ENCODE measurements at places on chromosomes 5 and 9. TPM values are rescaled to one million over a fixed set of nuclear protein-coding genes. Genes with fewer than 3 reads are reported as not detected.
A peak's percentile ranks its signal among the peaks of the same experiment; 100 is the strongest.

Gene MAST4
- 52.6 TPM for total RNA-seq

GRCh38 chr5:121841892-121842291 lies 9.8 kb upstream of the FTMT start:
- DNase-seq, result no peak

DNA sequence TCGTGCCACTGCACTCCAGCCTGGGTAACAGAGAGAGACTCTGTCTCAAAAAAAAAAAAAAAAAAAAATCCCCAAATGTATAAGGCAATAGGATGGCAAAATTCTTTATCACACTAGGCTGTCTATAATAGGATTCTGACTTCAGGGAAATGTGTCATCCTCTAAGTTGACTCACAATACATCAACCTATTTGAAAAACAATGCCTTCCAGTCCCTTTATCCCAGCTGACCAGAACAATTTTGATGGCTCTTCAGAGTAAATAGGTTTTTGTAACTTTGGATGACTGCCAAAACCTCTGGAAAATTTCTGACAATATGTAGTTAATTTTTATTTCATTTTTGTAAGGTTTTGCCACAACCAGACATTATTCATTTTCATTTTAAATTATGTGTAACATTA lies 184.1 kb downstream of the CCDC192 start:
- DNase-seq, result no peak

GRCh38 chr5:90944116-90944515 lies 385.5 kb downstream of the ADGRV1 start:
- no peak for DNase-seq

DNA sequence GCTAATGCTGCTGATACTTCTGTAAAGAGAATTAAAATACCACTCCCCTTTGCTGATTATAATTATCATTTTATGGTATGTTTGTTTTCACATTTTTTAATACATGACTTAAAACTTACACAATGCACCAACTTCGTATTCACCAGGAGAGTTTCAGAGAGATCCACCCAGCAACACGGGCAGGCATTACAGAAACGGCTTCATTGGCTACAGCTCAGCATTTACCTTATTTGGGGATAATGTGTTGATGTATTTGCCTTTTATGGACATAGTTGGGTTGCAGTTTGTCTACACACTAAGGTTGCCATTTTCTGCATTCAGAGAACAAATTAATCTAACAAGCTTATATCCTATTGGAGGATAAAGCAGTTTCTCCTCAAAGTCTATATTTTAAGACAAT lies 423.6 kb downstream of the PRDM9 start:
- DNase-seq, result no peak

Gene PCDHA8
- 0.49 TPM for total RNA-seq

DNA sequence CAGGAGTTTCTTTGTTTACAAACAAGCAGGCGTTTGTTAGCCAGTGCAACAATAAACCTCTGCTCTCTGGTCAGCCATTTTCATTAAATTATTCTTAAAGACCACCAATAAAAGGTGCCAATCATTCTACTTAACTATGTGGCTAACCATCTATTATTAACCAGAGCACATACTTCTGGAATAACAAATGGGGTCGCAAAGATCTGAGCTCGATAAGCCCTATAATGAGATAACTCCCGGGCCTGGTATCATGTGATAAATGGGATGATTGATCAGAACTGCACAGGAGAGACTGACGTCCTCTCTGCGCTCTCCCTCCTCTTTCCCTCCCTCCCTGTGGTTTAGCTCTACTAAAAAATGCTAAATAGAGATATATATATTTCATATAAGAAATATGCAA lies 488.2 kb downstream of the NTRK2 start:
- DNase-seq, result no peak

Gene GLIPR2
- 64.9 TPM for total RNA-seq

- DNase-seq, result no peak
Measured at GRCh38 chr5:163105456-163105855, 331.9 kb upstream of the CCNG1 start.

DNA sequence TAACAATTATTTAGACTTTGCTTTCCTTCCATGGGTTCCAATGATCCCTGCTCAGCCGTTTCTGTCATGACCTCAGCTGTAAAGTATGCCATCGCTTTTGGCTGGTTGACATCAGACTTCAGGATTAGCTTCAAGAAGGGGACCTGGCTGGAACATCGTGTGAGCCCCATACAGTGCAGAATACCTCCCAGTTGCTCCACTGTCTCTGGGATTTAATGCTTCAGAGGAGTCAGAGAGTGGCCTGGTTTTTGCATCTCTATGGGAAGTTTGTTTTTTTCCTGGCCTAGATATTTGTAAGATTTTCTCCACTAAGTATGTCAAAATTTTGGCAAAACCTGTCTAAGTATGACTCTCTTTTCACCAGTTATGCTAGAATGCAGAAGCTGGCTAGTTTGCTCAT lies 216.9 kb downstream of the GABBR2 start:
- DNase-seq, result no peak

Gene SPINK4
- total RNA-seq, result not detected

Gene PCDHGA4
- total RNA-seq, result 3.9 TPM

DNA sequence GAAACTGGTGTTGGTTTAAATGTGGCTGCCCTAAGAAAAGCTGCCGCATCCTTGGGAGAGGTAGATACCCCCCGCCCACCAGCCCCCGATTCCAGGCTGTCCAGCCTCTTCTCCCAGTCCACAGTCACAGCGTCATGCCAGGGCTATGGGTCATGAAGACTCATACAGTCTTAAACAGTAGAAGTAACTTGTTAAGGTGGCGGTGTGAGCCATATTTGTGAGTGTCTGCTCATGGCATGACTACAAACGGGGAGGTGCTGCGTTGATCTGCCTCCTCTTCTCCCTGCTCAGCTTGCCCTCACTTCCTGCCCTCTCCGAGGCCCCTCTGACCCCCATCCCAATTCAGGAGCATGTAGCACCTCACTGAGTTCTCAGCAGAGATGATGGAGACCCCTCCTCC lies 20.8 kb downstream of the FGD3 start:
- DNase-seq, result peak; percentile 17

GRCh38 chr9:128805661-128806060 lies 12.6 kb upstream of the ENDOG start:
- no peak for DNase-seq

- DNase-seq, result no peak
Measured at GRCh38 chr9:68710111-68710471, 5.1 kb downstream of the PIP5K1B start.

Gene RANBP17
- 17.8 TPM for total RNA-seq

Gene C9orf50
- not detected for total RNA-seq

DNA sequence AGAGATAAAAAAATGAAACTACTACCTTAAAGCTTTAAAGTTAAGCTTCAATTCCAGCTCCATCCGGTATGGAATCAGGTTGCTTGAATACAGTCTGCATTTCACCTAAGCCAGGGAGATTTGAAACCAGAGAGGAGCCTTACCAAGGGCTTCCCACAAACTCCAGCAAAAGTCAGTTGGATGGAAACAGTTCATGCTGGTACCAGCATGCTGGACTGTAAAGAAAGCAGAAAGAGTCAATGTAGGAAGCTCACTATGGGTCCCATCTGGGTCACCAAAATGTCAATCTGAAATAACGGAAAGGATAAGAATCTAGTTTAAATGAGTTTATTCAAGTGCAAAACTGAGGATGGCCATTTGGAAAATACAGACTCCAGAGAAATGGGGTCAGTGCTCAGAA lies 65.3 kb downstream of the CDO1 start:
- no peak for DNase-seq

DNA sequence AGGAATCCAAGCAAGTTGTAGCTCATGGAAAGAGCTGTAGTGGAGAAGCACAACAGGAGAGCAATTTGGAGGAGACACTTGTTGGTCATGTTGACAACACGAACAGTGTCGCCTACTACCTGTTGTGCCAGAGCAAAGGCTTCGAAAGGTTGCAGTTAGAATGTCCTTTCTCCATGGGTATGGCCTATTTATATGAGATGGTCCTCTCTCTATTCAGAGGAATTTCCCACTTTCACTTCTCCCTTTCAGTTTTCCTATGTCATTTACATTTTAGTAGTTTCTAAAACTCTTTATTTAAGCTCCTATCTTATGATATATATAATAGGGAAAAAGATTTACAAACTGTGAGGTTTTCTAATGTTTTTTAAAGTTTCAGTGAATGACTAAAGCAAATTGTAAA lies at the start of gene IFNB1:
TSS of gene IFNB1 (minus strand) at position 162 of the 400 bp plus-strand sequence. CDS start at position 89, 73 bp downstream.
- no peak for DNase-seq

GRCh38 chr9:92308893-92309292 lies 15.4 kb upstream of the IARS1 start:
- no peak for DNase-seq

Gene HRH2
- 8.2 TPM for total RNA-seq
